Stimulated activated naive CD4-positive, alpha-beta T cell treated with Interleukin-2 at 50 U/mL for 16 hours (primary cell): ENCODE measurements at places on chromosomes 13 and 19.

GRCh38 chr13:18952225-18953016, 229.2 kb downstream of the TUBA3C start:
- no peak for DNase-seq

GRCh38 chr19:3450796-3451411, 29.4 kb downstream of the SMIM24 start:
- no peak for DNase-seq

GRCh38 chr19:43581467-43581866, 5.9 kb downstream of the PINLYP start:
- DNase-seq = no peak

DNA sequence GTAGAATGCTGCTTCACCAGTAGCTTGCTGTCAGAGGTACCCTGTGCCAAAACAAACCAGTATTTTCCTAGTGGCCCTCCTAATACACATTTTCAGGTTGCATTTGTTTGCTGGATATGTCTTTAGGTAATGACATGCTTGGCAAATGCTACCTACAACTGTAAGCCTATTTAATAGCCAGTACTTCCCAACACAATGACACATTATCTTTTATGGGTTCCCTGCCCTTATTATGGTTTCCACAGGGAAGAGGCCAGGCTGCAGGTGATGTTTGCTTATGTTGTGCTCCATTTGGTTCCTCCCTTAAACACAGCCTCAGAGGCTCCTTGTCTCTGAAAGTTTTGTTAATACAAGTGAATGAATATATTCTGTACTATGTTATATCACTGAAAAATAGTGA, 24.7 kb downstream of the FRY start:
- no peak for DNase-seq

GRCh38 chr13:98298599-98298998, 121.5 kb upstream of the RNF113B start:
- DNase-seq = no peak
